ENCODE measurements at places on chromosomes 11 and 22.

DNA sequence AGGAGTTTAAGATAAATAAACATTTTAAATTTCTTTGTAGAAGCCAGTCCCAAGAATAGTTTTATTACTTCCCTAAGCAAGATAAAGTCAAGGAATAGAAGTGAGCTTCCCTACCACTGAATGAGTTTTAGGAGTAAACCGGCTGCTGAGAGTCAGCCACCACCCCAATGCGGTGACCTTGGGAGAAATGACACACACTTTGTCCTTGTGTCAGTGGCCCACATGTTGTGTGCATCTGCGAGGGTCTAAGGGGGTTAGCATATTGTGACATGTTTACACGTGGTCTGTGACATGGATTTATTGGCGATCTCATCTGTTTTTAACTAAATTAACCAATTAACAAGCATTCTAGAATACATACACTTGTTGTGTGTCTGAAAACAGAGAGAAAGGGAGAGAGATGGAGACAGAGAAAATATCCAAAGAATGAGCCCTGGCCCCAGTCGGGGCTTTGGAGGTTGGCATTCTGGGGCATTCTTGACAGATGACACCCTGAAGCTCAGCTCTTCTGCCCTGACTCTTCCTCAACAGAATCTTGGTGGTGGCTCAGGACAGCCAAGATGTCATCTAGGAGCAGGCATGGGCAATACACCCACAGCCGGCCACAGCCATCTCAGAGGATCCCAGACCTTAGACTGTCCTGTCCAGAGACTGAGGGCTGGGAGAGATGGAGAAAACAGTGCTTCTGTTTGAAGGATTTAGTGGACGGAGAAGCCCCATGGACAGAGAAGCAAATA is 29.7 kb upstream of the TMPRSS4 start:
- DNase-seq: peak; percentile 25

- DNase-seq: no peak
Observed at GRCh38 chr11:131922220-131922619, 551.8 kb downstream of the NTM start.

GRCh38 chr22:25628494-25628893 is 64.0 kb downstream of the GRK3 start:
- no peak for DNase-seq

GRCh38 chr11:12288212-12288930 is 89.0 kb upstream of the PARVA start:
- DNase-seq: peak; percentile 39

DNA sequence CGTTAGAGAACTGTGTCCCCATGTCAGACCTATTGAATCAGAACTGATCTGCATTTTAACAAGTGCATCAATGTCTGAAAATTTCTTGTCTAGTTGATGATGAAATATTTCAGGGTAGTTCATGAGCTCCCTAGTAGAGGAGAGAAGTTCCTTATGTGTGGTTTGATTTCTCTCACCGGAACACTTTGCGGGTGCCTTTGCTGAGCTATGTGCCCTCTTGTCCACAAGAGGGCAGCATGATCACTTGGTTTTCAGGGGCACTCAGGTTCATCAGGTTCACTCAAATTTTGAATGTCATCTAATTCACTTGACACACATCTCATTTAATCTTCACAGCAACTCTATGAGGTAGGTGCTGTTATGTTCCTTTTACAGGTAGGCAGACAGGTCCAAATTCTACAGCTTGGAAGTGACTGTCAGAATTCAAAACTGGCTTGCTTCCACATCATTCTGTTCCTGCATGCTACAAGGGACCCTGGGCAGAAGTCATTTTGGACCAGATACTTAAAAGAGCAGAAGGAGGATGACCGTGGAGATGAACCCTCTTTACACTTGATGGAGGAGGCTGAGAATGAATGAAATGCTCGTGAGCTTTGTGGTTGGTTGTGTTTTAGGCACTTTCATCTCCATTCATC is 55.6 kb downstream of the P4HA3 start:
- peak; percentile 49 for DNase-seq

DNA sequence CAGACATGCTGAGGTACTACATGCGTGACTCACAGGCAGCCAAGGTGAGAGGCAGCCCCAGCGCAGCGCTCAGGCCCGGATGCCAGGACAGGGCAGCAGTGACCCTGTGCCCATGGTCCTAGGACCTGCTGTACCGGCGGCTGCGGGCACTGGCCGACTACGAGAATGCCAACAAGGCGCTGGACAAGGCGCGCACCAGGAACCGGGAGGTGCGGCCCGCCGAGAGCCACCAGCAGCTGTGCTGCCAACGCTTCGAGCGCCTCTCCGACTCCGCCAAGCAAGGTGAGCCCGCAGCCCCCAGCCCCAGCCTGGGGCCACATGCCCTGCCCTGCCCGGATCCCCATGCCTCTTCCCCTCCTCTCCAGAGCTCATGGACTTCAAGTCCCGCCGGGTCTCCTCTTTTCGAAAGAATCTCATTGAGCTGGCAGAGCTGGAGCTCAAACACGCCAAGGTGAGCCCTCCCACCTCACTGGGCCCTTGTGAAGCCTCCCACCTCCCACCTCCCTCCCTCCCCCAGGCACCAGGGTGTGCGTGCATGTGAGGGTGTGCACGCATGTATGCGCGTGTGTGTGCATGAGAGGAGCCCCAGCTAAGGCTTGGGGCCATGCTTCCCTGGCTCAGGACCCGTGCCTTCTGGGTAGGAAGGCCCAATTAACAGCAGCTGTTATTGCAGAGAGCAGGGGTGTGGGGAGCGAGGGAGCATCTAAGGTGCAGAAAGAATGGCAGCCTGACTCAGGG is 5.3 kb downstream of the CFL1 start:
- no peak for DNase-seq

- no peak for DNase-seq
Observed at GRCh38 chr11:121297872-121298271, 5.3 kb downstream of the SC5D start.

DNA sequence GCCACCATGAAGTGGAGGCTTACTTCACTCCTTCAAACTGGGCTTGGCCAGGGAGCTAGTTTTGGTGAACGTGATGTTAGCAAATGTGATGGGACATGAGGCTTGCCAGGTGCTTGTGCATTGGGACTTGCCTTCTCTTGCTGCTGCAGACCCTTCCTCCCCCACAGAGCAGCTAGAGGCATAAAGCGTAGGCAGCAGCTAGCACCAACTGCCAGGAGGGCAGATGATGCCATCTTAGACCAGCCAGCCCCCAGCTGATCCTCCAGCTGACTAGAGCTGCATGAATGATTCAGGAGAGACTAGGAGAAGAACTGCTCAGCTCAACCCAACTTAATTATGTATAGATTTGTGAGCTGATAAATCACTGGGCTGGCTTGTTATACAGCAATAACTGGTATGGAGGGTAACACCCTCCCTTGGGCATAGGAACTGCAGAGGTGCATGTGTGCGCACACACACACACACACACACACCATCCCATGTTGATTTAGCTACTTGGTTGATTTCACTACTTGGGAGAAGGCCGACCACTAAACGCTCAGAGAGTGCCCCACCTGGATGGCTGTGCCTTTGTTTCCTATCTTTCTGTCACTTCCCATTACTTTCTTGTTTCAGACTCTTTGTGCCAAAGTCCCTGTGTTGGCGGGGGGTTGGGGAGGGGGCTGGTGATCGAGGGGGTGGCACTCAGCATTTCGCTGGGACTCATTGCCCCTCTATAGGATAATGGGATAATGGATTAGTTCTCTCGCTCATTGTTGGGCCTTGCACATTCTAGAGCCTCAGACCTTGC is 202.8 kb downstream of the ADAMTS15 start:
- DNase-seq: no peak

GRCh38 chr11:109424901-109425300 is 2.9 kb downstream of the C11orf87 start:
- DNase-seq: no peak

- DNase-seq: no peak
Observed at GRCh38 chr11:68574308-68574707, 110.0 kb upstream of the GAL start.

DNA sequence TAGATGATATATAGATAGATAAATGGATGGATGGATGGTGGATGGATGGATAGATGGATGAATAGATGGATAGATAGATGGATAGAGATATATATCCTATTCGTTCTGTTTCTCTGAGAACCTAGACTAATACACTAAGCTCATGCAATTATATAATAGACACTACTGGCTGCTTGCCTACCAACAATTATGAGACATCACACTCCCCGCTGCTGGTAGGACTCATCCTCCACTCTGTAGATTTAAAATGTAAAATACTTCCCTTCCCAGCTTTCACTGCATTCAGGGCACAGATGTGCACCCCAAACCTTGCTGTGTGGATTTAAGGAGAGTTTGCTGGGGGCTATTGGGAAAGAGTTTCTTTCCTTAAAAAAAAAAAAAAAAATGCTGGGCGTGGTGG is 28.3 kb upstream of the RCN1 start:
- DNase-seq: no peak

GRCh38 chr11:120332822-120333716 is 3.1 kb upstream of the ARHGEF12 start:
- no peak for DNase-seq

DNA sequence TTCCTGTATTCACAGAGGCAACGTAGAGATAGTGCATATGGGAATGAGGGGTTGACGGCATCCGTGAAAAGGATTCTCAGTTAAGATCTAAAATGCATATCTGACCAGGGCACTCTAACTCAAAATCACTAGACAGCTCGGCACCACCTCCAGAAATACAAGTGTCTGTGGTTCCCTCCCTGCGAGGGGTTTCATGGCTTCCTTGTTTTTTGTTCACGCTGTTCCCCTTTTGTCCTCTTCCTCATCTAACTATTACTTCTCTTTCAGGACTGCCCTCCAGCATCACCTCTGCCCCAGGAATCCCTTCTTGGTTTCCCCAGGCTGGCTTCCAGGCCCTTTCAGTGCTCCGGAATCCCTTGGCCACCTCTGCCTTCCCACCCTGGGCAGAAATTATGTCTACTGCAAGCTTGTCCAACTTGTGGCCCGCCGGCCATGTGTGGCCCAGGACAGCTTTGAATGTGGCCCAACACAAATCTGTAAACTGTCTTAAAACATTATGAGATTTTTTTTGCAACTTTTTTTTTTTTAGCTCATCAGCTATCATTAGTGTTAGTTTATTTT is 159.9 kb downstream of the FBXO7 start:
- DNase-seq: no peak

- no peak for DNase-seq
Observed at GRCh38 chr11:113618360-113618759, 87.7 kb downstream of the TMPRSS5 start.

DNA sequence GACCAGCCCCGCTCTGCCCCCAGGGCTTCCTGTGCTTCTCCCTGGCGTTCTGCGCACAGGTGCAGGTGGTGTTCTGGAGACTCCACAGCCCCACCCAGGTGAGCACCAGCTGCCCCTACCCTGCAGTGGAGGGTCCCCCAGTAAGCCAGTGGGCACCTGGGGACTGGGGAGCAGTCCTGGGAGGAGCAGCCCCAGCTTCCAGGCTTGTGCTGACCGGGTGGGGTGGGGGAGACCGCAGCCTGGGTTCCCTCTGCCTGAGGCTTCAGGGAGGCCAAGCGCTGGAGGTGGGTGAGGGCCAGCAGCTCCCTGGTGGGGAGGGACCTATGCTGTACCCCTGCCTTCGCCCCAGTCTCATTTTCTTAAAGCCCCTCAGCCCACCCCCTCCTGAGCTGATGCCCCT is 6.9 kb downstream of the TSPAN32 start:
- DNase-seq: no peak

DNA sequence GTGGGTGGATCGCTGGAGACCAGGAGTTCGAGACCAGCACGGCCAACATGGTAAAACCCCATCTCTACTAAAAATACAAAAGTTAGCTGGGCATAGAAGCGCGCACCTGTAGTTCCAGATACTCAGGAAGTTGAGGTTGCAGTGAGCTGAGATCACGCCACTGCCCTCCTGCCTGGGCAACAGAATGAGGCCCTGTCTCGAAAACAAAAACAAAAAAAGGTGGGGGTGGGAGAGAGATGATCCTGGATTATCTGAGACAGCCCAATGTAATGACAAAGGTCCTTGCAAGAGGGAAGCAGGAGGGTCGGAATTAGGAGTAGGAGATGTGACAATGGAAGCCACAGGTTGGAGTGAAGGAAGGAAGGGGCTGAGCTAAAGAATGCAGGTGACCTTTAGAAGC is 87.6 kb upstream of the APOA1 start:
- DNase-seq: no peak

GRCh38 chr11:75525433-75526191 is at the start of gene GDPD5:
Gene GDPD5 (minus strand): TSS chr11:75525941. CDS start chr11:75477735, 48,206 bp downstream.
- peak; percentile 87 for DNase-seq

- DNase-seq: no peak
Observed at GRCh38 chr11:76209973-76210930, 4.0 kb upstream of the WNT11 start.

GRCh38 chr11:5129457-5129877 is 8.7 kb downstream of the OR52A5 start:
- DNase-seq: no peak

DNA sequence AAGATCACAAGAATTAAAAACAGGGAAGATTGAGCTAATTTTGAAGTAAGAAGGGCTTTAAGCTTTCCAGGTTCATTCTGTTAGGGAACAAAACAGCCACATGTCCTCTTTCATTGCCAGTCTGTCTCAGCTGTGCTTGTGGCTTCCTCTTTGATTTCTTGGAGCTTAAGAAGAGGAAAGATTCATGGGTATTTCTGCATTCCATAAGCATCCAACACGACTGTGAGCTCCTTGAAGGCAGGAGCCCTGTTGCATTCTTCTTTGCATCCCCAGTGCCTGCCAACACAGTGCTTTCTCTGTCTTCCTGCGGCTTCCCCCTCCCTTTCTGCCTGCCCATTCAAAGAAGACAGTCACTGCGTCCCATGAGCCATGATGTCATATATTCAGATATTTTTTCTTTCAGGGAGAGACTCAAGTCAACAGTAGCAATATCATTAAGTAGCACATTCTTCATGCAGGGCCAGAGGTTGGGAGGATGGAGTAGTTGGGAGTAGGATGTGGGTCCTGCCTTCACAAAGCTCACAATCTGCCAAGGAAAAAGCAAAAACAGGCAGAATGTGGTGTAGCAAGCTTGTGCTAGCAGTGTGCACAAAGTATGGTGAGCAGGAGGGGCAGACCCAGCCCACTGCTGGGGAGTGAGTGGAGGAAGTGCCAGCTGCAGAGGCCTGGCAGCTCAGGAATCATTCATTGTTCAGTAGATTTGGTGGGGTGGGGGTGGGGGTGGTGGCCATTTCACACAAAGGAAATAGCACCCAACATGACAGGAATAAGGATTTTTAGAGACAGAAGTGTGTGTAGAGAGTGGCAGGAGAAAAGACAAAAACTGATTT is 162.1 kb upstream of the RASSF10 start:
- no peak for DNase-seq

Data from stimulated activated CD4-positive, alpha-beta T cell treated with anti-CD3 and anti-CD28 coated beads, Interleukin-4, amount 100 ng/mL, for 24 hours (primary cell).